ENCODE measurements at places on chromosomes 2 and 18.

- no peak for DNase-seq
These were observed 13.8 kb downstream of the FAM210A start for GRCh38 chr18:13712400-13713131.

GRCh38 chr2:44579115-44579836 lies 217.5 kb downstream of the CAMKMT start:
- DNase-seq = no peak

GRCh38 chr2:191486584-191487320 lies 191.2 kb upstream of the NABP1 start:
- no peak for DNase-seq

- no peak for DNase-seq
These were observed 385.8 kb downstream of the ZEB2 start for GRCh38 chr2:144133936-144134665.

DNA sequence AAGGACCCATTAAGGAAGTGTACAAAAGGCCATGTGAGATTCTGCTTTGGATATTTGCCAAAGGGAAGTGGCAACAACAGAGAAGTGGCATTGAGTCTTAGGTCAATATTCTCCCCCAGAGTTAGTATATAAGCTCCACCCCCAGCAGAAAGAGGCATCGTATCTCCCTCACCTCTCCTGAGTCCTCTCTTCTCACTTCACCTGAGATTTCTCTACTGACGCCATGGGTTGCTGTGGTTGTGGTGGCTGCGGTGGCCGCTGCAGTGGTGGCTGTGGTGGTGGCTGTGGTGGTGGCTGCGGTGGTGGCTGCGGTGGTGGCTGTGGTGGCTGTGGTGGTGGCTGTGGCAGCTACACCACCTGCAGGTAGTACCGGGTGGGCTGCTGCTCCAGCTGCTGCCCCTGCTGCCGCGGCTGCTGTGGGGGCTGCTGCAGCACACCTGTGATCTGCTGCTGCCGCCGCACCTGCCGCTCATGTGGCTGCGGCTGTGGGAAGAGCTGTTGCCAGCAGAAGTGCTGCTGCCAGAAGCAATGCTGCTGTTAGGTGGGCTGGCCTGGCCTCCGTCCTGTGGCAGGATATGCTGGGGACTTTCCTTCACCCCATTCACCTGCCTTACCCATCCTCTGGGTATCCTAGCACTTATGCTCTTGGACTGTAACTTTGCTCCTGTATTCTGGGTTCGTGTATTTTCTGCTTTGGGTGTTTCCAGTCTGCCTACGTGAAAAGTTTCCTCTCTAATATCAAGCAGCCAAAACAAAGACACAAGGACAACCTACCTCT lies 5.9 kb downstream of the SCYGR3 start:
- DNase-seq = no peak

GRCh38 chr2:161041356-161041755 lies 118.9 kb upstream of the TANK start:
- DNase-seq = no peak

DNA sequence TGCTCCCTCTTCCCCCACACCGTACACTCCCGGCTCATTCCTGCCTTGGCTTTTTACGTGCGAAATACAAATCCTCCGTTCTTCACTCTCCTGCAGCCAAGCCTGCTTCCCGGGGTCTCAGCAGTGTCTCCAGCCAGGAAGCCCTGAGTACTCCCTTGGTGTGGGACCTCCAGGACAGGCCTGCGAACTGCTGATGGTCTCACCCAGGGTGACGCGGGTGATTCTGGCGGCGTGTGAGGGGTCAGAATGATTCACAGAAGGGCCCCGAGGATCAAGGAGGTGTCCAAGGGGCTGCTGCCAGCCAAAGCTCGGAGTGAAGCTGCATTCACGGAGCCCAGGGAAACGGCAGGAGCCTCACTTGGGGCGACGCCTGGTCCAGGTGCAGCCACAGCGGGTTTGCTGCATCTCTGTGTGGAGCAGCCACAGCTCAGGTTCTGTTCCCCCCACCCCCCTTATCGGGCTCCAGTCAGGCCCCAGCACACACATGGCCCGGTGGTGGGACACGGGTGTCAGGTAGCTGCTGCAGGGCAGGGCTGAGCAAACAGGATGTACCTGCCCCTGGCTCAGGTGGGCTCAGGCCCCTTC lies 337.7 kb upstream of the MYT1L start:
- DNase-seq = no peak

DNA sequence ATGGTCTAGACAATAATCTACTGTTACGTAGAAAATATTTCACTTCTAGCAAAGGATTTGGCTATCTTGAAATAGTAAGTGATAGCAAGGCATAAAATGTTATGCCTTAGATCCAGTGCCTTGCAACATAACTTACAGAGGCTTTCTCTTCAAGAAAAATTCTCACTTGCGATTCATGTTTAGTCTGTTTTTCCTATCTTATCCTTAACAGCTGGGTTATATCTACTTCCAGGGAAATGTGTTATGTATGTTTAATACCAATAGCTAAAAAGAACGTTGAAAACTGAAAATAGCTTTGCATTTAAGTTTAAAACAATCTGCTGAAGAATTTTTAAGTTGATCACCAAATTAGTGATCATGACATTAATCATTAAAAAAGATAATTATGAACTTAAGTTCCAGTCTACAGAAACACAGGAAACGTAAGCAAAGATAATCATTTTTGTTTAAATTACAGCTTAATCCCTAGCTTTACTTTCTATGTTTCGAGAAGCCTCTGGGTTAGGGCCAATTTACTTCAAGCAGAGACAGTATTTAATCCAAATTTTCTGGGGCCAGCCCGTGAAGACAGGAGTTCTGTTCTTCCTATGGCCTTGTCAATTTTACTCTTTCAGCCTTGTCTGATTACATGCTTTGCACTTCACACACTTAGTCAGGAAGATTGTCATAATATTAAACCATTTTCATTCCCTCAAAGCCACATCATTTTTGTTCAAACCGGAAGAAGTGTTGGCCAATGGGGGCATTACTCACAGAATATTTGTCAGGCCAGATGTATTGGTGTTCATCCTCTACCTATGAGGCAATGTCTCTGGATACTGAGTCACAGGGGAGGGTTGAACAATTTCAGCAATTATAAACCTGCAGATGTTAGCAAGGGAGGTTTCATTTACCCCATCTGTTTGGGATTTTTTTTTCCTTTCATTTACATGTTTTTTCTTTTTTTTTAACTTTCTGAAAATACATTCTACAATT lies 1132.9 kb upstream of the ZEB2 start:
- no peak for DNase-seq

GRCh38 chr18:54181856-54182602 lies 42.4 kb downstream of the MBD2 start:
- DNase-seq = no peak

DNA sequence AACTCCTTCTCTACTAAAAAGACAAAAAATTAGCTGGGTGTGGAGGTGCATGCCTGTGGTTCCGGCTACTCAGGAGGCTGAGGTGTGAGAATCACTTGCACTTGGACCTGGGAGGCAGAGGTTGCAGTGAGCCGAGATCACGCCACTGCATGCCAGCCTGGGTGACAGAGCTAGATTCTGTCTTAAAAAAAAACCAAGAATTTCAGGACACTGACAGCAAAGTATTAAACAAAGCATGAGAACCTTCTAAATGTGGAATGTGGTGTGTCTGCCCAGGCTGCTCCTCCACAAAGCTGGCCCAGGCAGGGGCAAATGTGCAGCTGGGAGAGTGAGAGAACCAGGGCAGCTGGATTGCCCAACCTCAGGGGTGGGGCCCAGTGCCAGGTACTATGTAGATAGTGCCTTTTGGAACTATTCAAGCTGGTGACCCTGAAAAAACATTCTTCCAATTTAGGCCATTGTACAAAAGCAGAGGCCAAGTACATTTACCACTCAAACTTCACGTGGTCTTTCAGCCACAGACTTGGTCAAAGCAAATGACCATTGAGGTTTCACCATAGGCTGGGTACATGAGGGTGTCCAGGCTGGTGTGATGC lies 6.7 kb upstream of the UGT1A5 start:
- no peak for DNase-seq

- no peak for DNase-seq
These were observed 182.2 kb downstream of the INHBB start for GRCh38 chr2:120528051-120528692.

- DNase-seq = no peak
These were observed 991.5 kb upstream of the FANCL start for GRCh38 chr2:59232394-59233165.

GRCh38 chr2:215866606-215867005 lies 146.7 kb downstream of the MREG start:
- no peak for DNase-seq

GRCh38 chr2:127388423-127389164 lies 819 bp upstream of the MAP3K2 start:
- no peak for DNase-seq

DNA sequence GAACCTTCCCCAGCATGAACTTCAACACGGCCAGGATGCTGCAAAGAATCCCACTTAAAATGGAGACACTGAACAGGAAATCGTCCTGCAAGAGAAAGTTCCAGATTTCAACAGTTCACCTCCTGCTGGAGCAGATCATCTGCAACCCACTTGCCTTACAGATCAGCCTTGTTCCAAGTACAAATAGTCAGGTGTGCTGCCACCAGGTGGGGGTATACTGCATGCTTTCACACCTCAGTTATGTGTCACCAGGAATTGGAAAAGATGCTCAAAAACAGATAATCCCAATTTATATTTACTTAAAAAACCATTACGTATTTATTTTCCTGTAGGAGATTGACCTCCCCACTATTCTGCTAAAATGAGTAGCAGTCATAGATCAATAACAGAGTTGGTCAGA lies 212.3 kb downstream of the MGAT5 start:
- DNase-seq = no peak

- DNase-seq = no peak
These were observed 53.8 kb upstream of the FOSL2 start for GRCh38 chr2:28338831-28339321.

GRCh38 chr2:173959909-173960308 lies 5.3 kb downstream of the SP3 start:
- DNase-seq = no peak

DNA sequence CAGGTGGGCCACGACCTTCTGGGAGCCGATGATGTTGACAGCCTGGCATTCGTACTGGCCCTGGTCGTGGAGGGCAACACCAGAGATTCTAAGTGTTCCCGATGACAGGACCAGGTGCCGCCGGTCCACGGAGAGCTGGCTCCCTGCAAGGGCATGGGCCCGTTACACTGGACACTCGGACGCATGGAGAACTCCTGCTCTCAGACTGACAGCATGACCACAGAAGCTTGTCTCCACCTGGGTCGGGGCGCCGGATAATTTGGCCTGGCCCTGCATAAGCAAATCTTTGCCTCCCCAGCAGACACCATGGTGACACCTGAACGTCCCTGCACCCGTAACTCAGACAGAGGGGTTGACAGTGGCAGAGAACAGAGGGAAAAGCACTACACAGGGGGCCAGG lies 80.7 kb downstream of the PXDN start:
- no peak for DNase-seq

DNA sequence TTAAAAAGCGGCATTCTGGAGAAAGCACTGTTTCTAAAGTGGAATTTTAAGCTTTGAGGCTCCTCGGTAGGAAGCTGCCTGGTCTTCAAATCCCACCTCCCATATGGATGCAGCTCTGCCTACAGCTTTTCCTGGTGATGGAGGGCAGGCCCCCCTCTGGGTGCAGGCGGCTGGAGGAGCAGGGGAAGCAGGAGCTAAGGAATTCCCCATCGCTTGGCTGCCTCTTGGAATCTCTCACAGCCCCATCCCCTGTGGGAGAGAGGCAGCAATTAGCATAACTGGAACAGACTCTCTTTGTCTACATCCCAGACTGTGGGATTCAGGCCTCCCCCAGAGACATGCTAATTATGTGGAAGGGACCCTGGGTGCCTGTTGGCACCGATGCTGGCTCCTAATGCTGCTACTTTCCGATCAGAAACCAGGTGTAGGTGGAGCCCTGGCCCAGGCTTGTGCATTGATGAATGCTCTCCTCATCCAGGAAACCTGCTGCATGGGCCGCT lies 51.3 kb downstream of the LIPG start:
- DNase-seq = no peak
